ENCODE measurements at places on chromosomes 11 and 22.

DNA sequence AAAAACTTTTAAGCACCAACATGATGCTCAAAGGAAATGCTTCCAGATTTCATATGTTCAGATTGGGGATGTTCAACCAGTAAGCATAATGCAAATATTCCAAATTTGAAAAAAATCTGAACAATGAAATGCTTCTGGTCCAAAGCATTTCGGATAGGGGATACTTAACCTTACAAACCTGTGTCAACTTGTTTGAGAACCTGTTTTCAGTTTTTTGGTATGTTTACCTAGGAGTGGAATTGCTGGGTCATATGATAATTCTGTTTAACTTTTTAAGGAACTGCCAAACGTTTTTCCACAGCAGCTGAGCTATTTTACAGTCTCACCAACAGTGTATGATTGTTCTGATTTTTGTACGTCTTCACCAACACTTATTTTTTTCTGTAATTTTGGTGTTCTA is 23.7 kb downstream of the FAR1 start:
- no peak for DNase-seq

DNA sequence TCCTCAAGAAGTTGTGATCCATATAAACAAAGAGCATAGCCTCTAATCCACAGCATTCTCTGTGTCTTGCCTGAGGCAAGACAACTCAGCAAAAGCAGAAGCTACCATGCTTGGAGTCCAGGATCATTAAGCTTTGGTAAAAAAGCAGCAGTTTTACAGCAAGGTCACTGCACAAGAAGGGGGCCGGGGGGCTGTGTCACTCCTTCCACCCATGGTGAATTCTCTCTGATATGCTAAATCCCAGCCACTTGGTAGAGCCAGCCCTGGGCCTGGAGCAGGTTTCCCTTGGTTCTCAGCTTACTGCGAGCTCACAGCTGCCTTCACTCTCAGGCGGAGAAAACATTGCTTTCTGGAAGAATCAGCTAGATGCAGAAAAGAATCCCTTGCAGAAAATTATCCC is 144.7 kb downstream of the TENM4 start:
- DNase-seq: no peak

GRCh38 chr22:49100316-49100715 is 727.4 kb downstream of the BRD1 start:
- no peak for DNase-seq

GRCh38 chr11:33110083-33110482 is 51.2 kb downstream of the CSTF3 start:
- no peak for DNase-seq

GRCh38 chr11:34448223-34448994 is 9.7 kb downstream of the CAT start:
- DNase-seq: no peak

- DNase-seq: no peak
These were observed 219.3 kb downstream of the BUD13 start for GRCh38 chr11:116553482-116553881.

GRCh38 chr11:102749101-102749722 is 24.5 kb upstream of the MMP8 start:
- DNase-seq: no peak

DNA sequence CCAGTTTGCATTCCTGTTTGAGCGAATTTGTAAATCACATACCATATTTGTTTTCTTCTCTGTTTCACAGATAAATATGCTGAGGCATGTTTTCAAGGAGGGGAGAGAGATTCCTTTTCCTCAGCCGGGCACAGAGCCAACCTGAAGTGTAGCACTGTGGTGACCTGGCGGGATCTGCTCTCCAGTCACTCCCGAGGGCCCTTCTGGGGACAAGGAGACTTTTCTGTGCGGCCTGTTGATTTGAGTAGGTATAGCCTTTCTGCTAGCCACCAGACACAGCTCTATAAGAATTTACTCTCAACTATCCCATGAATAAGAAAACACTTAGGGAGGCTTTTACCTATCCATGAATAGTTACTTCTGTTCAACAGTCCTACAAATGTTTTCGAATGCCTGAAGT is 63.5 kb upstream of the FDX1 start:
- no peak for DNase-seq

DNA sequence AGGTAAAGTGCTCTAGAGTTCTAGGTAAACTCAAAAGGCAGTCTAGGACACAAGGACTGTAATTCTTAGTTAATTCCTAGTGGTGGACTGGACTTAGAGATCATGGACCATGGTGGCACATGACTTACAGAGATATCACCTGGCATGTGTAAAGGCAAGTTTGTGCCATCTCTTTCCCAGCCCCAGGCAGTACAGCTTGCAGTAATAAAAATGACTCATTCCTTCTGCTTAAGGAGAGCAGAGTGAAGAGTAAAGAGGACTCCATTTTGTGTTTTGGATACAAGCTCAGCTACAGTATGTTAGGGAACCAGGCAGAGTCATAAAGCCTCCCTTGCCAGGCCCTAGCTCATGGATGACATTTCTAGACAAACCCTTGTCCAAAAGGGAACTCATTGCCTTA is 629.9 kb downstream of the JRKL start:
- no peak for DNase-seq

DNA sequence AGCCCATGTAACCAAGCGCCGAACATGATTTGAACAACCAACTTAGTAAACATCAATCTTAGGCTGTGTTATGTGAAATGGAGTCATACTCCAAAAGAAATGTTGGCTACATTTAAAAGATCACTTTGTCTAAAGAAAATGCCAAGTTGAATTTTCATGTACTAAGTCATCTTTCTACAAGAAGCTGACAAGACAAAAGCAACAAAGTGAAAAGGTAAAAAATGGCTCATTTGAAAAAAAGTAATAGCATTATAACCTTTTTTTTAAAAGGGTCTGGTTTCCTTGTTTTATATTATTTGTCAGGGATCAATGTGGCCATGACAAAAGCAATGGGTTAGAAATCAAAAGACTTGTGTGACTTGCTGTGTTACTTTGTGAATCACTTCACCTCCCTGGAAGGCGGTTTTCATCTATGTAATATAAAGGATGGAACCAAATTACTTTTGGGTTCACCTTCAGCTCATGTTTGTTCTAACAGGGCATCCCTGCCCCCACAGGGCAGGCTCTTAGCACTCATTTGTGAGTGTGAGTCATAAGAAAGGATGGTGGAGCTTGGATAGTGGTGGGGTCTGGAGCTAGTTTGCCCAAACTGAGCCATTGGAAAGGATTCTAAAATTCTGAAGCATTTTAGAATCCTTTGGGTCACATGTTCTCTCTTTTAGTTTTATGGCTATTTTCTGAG is 131.9 kb upstream of the MTMR2 start:
- no peak for DNase-seq

GRCh38 chr11:13924801-13925327 is 37.7 kb upstream of the SPON1 start:
- no peak for DNase-seq

GRCh38 chr11:88489030-88489429 is 151.5 kb upstream of the CTSC start:
- no peak for DNase-seq

DNA sequence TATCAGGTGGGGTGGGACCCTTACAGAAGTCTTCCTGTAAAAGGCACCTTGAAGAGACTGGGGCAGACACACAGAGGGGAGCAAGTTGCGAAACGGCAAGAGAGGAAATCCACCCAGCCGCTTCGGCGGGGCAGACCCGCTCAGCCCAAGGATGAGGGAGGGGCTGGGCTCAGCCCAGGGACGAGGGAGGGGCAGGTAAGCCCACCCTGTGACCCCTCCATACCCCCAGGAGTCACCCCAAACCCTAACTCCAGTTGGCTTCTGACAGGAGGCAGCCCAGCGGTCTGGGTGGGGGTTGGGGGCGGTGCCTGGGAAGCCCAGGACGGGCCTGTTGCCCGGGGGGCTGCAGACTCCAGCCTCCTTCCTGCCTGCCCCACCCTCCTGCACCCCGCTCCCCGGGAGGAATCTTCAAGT is 965 bp downstream of the OSBPL5 start:
- DNase-seq: no peak

DNA sequence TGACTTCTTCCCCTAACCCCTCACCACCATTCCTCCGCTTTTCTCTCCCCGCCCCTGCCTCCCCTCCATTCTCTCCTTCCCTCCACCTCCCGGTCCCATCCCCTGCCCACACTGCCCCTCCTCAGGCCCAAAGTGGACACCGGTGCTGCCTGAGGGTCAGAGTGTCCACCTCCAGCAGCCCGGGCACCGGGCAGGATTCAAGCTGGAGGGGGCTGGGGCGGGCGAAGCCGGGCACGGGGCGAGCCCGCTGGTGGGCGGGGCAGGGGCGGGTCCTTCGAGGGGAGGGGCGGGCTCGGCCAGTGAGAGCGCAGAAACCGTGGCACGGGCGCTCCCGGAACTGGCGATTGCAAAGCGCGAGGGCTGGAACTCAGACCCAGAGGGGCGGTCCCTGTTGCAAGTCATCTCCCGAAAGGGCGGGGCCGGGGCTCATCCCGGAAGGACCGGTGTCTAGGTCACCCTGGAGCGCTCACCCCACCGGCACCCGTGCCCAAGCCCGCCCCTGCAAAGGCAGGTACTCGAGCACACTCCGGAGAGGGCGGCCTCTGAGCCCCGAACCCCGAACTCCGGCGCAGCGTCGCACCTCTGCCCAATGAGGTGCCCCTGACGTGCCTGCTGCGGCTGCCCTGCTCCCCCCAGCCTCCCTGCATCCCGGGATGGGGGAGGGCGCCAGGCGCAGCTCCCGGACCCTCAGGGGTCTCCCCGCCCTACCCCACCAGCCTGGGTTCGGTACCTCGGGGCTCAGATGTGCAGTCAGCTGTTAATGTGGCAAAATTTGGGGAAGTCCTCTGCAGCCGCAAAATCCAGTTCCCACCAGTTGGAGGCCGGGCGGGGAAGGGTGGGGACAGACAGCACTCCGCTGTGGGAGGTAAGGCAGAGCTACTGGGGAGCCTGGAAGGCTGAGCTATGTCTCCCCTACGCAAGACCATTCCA is 16.5 kb upstream of the CDKN1C start:
- peak; percentile 78 for DNase-seq

GRCh38 chr22:27387561-27387960 is 414.0 kb downstream of the MN1 start:
- no peak for DNase-seq

- no peak for DNase-seq
These were observed 25.7 kb downstream of the OSBP2 start for GRCh38 chr22:30720263-30720837.

DNA sequence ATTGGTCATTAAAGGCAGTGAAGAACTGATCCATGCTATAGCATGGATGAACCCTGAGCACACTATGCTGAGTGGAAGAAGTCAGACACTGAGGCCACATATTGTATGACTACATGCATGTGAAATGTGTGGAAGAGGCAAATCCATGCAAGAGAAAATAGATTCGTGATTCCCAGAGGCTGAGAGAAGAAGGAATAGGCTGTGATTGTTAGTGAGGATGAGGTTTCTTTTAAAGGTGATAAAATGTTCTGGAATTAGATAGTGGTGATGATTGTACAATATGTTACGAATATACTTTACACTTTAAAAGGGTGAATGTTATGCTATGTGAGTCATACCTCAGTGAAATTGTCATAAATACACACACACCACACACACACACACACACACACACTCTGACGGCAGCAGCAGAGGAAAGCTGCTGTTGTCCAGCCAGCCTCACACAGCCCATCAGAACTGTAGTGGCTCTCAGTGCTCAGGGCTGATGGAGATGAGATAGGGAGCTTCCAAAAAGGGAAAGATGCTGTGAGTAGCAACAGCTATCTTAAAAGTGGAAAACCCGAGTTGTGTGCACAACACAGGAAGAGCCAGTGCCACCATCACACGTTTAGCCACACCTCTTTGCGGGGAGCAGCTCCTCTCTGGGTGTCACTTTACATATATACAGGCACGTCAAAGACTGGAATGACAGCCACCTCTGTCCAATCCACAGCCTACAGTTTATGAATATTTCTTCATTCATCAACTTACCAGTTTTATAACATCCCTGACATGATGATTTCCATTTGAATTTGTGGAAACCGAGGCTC is 153.0 kb downstream of the SPATA19 start:
- DNase-seq: no peak

DNA sequence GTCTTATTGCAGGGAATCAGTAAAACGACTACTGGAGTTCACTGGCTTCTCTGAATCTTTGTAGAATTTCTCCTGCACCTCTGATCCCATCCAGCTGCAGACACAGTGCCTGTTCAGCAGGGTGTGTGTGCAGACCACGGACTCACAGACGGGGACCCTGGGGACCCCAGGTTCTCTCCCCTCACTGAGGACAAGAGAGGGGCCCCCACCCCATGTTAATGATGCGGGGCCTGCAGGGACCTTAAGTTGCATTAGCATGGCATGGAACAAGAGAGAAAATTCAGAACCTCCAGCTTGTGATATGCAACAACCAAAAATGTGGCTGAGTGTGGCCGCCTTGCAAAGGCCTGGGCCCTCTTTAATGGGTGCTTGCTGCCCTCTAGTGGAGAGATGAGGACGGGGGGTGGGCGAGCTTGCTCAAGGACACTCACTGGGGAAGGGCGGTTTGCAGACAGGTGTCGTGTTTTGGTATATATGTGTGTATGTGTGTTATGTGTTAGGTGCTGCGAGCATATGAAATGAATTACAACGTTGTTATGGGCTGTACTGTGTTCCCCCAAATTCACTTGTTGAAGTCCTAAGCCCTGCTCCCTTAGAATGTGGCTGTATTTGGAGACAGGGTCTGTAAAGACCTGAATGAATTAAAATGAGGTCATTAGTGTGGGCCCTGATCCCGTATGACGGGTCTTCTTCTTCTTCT is 84.4 kb upstream of the SEPTIN5 start:
- DNase-seq: peak; percentile 71

DNA sequence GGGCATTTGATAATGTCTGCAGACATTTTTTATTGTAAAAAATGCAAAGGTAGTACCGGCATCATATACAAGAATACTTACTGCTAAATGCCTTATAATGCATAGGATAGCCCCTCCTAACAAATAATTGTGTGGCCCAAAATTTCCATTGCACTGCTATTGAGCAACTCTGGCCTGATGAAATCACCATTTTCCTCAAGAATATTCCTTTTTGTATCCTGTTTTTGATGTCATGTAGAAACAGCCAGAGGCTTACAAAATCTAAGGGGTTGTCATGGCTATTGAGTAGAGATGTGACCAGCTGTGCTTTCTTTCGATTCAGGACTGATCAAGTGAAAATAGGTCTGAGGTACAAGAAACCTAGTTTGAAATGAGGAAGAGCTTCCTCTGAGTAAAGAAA is 854.3 kb downstream of the KCNA4 start:
- DNase-seq: no peak

GRCh38 chr11:117851106-117851505 is 25.4 kb downstream of the FXYD6 start:
- no peak for DNase-seq

- DNase-seq: no peak
These were observed 17.9 kb downstream of the CWF19L2 start for GRCh38 chr11:107439586-107440167.

DNA sequence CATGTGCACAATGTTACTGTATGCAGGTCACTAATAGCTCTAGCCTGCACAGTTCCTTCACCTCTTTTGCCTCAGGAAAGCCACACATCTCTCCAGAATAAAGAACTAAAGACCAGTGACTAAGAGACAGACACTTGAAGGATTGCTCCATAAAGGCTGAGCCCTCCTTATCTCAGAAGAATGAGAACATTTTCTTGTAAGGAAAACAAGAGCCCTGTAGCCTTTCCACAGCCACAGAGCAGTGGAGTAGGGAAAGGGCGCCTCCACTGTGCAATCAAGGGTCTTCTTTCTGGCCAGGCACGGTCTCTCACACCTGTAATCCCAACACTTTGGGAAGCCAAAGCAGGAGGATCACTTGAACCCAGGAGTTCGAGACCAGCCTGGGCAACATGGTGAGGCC is 202.6 kb upstream of the TMEM45B start:
- no peak for DNase-seq

GRCh38 chr11:21794306-21794705 is 398.6 kb upstream of the ANO5 start:
- DNase-seq: no peak
